Stimulated activated CD8-positive, alpha-beta memory T cell treated with anti-CD3 and anti-CD28 coated beads, Interleukin-2, amount 100 ng/mL, for 1 hour (primary cell): ENCODE measurements at places on chromosomes 12 and 14.

GRCh38 chr12:168763-169525 lies 45.0 kb downstream of the SLC6A12 start:
- DNase-seq: no peak

DNA sequence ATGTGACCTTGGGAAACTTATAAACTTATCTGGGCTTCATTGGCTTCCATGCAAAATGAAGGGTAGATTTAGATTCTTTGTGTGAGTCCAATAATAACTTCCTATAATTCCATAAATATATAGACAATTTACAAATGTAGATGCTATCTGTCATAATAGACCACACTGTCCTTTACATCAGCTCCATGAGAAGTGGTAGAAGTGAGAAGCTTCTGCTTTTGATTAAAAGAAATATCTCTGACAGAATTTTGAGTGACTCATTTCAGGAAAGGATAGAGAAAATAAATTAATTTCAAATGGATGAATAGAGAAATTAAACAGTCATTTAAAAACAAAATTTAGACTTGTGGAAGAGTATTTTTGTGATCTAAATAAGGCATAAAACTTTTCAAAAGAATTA lies 329.7 kb upstream of the ATP2B1 start:
- DNase-seq: no peak

- DNase-seq: no peak
These were observed 4.4 kb upstream of the TNFAIP2 start for GRCh38 chr14:103118663-103119404.

DNA sequence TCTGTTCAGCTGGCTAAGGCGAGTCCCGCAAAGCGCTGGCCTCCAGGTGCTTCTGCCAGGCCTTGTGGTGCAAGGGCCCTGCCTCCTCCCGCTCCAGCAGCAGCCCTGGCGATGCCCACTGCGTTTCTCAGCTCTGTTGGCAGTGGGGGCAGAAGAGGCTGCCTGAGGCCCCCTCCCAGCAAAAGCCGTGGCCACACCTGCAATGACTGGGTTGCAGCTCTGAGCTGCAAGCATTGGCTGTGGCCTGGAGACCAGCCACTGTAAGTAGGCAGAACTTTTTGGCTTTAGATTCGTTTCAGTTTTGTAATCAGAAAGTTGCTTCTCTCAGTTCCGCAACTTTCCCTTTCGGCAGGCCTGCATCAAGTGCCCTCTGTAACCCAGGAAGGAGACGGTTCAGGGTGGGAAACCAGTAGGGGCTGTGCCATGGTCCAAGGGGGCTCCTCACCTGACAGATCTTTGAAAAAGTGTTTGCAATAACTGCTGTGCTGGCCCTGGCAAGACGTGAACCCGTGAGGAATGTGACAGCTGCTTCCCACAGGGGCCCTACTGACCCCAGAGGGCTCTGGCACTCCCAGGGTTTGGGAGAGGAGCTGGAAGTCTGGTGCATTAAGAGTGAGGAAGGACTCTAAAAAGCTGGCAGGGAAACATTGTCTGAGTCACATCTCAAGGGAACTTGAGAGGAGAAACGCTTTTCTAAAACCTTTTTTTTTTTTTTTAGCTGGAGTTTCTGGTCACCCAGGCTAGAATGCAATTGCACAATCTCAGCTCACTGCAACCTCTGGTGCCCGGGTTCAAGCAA lies 54.5 kb upstream of the MAX start:
- DNase-seq: no peak

DNA sequence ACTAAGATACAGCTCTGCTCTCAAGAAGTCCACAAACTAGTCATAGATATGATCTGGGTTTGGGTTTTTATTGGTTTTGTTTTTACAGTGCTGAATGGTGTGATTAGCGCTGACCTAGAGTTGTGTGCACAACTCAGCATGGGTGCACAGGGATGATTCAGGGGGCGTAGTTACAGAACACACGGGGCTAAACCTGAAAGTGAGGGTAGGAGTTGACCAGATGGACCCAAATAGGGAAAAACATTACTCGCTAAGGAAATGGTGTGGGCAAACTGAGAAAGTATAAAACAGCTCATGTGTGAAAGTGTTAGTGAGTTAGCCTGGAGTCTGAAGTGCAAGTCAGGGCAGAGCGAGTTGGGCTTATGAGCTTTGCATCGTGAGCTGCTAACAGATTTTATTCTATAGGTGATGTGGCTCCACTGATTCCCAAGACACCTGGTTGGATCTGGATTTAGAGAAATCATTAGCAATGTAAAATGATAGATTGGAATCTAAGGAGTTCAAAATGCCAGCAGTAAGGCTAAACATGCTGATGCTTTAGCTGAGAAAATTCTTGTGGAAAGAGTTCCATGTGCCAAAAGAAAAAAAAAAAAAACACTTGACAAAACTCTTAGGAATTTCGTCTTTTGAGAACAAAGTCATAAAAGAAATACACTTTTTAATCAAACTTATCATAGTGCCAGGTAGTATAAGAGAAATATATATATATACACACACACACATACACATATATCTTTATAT lies 134.9 kb downstream of the SLC5A8 start:
- DNase-seq: no peak

- peak; percentile 3 for DNase-seq
These were observed 585 bp upstream of the DYRK2 start for GRCh38 chr12:67647799-67648520.
